NCI-H2107 (cell line): ENCODE measurements at places on chromosomes 12 and 14.

DNA sequence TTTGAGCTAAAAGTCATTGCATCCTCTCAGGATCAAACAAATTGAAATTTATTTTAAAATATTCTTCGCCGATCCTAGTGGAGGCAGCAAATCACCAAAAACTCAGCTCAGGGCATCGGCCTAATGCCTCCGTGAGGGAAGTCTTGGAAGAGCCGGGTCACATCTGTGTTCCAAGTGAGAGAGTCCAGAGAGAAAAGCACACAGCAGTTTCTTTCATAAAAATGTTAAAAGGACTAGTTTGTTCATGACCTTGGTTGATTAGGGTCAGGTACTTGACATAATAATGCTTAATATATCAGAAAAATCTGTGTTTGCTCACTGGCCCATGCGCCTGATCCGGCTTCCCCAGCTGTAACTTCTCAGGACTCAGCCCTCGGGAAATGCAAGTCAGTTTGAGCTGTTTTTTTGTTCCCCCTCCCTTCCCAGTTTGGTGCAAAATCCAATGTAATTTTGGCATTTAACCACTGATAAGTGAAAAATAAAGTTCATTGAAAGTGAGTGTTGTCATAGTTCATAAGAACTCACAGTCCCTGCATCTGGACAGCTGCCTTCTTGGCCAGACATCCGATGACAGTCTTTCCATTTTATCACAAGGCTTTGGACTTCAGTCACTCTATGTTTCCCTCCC, 161.7 kb downstream of the CAND1 start:
- no peak for DNase-seq

- no peak for DNase-seq
These were observed 251.7 kb downstream of the PDZRN4 start for GRCh38 chr12:41439801-41440200.

GRCh38 chr14:89289477-89289876, 127.6 kb downstream of the FOXN3 start:
- no peak for DNase-seq

GRCh38 chr14:78253986-78254385, 83.8 kb downstream of the NRXN3 start:
- no peak for DNase-seq

DNA sequence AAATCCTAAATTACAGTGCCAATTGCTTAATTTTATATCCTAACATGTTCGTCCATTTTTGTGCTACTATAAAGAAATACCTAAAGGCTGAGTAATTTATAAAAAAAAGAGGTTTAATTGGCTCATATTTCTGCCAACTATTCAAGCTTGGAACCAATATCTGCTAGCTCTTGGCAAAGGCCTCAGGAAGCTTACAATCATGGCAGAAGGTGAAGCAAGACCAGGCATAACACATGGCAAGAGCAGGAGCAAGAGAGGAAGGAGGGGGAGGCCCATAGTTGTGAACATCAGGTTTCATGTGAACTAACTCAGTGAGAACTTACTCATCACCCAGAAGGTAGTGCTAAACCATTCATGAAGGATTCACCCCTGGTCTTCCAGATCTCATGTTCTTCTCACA, 494.3 kb downstream of the CCER1 start:
- DNase-seq: no peak

DNA sequence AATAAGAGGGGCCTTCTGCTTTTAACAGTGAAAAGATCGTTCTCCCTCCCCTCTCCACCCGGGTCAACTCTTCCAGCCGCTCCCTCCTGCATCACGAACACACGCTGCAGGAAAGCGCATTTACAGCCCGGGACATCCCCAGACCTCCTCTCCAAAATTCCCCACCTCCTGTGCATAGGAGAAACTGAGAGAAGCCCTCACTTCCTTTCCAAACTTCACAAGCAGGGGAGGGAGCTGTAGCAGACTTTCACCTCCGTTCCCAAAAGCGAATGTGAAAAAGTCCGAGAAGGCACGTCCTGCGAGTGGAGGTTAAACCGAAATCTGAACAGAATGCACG, 513 bp downstream of the BCAT1 start:
- DNase-seq: no peak

DNA sequence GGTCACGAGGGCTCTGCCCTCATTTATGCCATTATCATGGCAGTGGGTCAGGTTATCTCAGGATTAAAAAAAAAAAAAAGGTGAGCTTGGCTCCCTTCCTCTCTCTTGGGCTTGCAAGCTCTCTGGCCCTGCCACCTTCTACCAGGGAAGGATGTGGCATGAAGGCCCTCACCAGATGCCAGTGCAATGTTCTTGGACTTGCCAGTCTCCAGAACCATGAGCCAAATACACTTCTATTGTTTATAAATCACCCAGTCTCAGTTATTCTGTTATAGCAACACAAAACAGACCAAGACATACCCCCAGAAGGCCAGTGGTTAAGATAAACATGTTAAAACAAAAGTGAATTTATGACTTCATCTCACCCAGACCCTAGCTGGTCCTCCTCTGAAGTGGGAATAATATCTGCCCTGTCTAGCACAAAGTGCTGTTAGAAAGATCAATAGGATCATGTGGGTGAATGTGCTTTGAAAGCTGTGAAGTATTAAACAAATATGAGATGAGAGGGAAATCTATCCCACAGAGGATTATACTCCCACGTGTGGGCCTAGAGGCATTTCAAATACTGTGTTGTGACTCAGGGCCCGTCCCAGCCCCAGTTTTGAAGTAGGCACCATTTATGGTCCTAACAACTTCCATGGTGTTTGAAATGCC, 88.6 kb downstream of the NINJ2 start:
- DNase-seq: no peak

DNA sequence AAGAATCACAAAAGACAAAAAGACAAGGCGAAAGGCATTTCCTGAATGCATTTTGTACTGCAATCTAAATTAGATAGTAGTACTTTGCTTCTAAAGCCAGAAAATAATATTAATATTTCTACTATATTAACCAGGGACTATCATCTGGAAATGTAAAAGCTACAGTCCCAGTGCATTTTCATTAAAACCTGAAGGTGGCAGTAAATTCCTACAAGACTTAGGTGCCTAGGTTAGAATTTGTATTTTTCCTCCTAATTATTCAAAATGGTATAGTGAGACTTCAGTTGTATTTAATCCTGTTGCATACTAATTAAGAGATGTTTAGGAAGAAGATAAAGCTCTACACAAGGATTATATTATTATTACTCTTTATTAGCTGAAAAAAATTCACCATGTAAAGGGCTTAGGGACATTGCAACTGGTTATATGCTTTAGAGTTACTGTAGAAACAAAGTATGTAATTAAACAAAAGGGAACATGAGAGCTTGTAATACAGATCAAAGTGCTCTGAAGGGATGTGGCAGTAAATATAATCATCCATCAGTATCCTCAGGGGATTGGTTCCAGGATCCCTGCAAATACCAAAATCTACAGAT, 53.6 kb downstream of the BRMS1L start:
- DNase-seq: no peak

DNA sequence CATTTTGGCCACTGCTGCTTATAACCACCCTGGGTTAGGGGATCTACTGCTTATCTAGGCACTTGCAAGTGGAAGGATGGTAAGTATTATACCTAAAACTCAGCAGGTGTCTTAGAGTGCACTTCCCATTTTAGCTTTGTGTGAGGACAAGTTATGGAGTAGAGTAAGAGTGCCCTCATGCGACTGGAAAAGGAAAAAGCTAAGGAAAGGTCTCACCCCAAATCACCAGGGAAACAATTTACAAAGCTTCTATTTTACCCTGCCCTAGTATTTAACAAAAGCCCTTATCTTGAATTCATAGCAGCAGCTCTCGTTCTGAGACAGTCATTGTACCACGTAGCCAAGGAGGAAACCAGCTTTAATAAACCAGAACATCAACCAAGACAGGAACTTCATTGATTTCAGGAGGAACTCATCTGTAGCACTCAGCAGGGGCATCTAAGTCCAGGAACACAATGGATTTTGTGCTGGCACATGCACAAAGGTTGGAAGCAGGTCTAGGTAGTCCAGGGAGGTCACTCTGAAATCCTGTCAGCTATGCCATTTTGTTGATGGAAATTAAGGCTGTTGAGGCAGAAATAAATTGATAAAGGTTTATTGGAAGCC, 2.9 kb downstream of the RDH12 start:
- peak; percentile 58 for DNase-seq

GRCh38 chr14:68172627-68173026, 353.0 kb downstream of the RAD51B start:
- DNase-seq: no peak

DNA sequence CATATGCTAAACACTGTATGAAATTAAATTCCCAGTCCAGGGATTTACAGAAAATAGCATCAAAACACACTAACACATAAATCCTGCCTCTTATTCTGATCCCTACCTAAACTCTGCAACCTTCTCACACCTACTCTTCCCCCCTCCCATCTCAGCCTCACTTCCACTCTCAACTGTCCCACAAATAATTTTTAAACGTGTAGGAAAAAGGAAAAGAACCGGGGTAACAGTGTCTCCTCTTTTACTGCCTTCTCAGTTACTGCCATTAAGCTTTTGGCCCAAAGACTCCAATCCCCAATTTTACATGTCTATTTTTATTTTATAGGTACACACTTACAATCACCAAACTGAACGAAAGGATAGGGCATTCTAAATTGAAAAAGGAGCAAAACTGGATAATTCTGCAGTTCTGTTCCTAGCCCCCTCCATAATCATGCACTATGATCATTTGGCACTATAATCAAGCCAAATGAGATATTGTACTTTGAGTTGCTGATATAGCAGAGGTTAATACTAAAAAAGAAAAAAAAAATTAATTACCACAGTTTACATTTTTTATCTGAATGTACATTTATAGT, 2.9 kb downstream of the DUSP16 start:
- no peak for DNase-seq

GRCh38 chr14:20603813-20604690, 12.9 kb upstream of the RNASE12 start:
- no peak for DNase-seq

DNA sequence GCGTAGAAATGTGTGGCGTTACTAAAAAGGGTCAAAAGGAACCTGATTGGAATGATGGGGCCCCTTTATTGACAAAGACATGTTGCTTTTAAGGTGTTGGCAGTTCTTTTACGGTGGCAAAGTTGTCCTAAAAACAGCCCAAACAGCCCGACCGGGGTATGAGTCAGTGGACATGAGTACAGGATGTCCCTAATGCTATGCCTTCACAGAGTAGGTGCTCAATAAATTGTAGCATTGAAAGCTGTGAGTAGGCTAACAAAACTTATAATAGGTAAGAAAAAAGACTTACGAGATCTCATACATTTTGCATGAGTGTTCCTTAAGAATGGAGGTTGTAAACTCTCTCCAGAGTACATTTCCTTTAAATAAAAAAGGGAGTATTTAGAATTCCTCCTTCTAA, 2.6 kb downstream of the ELK3 start:
- no peak for DNase-seq

GRCh38 chr12:130216031-130216430, 53.8 kb downstream of the FZD10 start:
- no peak for DNase-seq
